ENCODE measurements at places on chromosomes 3 and 15.

GRCh38 chr3:46383211-46383950 lies 12.6 kb downstream of the CCR5 start:
- no peak for DNase-seq

DNA sequence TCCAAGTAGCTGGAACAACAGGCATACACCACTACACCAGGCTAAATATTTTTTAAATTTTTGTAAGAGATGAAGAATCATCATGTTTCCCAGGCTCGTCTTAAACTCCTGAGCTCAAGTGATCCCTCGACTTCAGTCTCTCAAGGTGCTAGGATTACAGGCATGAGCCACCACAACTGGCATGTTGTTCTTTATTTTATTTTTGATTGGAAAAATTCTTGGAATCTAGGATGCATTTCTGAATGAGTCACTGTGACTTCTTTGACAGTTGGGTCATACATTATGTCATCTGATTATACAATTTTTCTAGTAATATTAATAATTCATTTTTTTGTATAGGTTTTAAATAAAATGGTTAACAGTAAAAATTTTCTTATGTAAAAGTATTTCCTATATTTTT lies 870.2 kb downstream of the SI start:
- no peak for DNase-seq

DNA sequence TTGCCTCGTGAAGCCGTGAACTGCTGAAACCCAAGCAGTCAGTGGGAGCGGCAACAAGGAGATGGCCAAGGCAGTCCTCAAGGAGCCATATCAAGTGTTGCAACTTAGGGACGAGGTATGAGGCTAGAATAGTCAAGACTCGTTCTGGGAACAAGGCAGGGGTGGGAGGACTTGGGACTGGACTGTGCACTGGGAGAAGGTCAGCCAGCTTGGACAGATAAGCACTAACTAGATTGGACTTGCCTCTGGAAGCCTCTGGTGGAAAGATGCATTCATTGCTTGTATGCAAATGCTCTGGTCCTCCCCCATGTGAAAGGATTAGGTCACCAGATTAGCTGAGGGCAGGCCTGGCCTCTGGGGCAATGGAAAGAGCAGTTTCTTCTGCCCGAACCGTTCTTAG lies 123.3 kb upstream of the CTNNB1 start:
- no peak for DNase-seq

GRCh38 chr15:53110999-53111398 lies 320.9 kb upstream of the ONECUT1 start:
- DNase-seq, result no peak

DNA sequence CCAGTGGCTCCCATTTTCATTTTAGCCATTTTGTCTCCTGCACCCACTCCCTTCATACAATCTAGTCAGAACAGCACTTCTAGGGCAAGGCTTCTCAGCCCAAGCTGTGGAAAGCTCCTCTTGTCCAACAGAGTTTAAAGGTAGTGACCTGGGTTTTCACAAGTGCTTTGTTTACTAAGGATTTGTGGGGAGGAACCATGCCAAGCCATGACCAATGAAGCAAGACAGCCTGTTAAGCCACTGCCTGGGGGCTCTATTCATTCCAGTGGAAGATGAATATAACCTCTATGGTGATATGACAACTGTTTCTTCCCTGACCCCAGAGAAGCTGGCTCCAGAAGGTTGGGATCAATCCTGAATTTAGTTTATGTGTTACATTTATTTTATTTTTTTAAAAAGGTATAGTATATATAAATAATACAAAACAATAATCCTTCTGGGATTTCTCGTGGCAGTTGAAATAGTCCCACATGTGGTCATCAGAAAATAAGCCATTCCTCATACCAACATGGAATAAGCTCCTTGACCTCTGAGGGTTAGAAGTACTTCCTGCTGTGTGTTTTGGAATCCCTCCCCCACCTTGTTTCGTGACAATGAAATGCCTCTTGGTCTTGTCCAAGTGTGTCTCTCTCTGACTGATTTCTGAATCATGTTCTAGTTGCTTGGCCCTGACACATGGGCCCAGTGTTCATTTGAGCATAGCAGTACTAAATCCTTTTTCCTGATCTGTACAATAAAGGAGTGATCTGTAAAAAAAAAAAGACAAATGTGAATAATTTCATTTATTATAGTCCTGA lies 13.3 kb upstream of the THUMPD3 start:
- DNase-seq, result no peak

DNA sequence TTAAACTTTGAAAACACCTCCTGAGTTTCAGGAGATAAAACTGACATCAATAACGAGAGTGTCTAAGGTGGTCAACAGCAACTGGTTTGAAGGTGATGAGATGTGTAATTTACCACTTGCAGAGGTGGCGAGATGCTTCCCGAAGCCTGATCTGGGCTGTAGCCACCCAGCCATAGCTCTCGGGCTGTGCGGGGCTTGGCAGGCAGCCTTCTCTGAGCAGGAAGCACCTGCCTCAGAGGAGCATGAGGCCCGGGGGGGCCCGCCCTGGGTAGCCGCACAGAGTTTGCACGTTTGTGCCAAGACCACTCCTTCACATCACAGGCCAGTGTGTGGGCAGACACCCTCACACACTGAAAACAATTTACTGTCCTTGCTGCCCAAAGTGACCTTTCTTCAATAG lies 220.3 kb downstream of the CACNA2D3 start:
- DNase-seq, result no peak

- DNase-seq, result no peak
These were observed 219.7 kb upstream of the LRIG1 start for GRCh38 chr3:66720508-66720907.

DNA sequence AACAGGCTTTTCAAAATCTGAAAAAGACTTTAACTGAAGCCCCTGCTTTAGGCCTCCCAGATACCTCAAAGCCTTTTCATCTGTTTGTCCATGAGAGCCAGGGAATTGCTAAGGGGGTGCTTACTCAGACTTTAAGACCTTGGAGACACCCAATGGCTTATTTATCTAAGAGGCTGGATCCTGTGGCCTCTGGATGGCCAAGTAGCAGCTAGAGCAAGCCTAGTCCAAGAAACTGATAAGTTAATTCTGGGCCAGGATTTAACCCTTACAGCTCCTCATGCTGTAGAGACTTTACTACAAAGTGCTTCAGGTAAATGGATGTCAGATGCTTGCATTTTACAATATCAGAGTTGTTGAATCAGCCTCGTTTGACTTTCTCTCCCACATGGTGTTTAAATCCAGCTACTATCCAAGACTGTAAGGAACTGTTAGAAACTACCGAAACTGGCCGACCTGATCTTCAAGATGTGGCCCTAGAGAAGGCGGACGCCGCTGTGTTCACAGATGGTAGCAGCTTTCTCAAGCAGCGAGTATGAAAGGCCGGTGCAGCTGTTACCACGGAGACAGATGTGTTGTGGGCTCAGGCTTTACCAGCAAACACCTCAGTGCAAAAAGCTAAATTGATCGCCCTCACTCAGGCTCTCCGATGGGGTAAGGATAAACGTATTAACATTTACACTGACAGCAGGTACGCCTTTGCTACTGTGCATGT lies 3.3 kb downstream of the DET1 start:
- no peak for DNase-seq

- DNase-seq, result no peak
These were observed 135.2 kb downstream of the TP63 start for GRCh38 chr3:189766416-189766815.

GRCh38 chr15:73908030-73908821 lies 18.0 kb upstream of the LOXL1 start:
- peak; percentile 28 for DNase-seq

GRCh38 chr3:122021811-122022401 lies at the start of gene ILDR1:
TSS of gene ILDR1 (minus strand) at chr3:122022247. CDS start at chr3:122022077, 170 bp downstream.
- peak; percentile 40 for DNase-seq

- no peak for DNase-seq
These were observed 691.6 kb downstream of the ZNF385D start for GRCh38 chr3:21059404-21059803.

- no peak for DNase-seq
These were observed 26.5 kb downstream of the IQGAP1 start for GRCh38 chr15:90414408-90415028.

DNA sequence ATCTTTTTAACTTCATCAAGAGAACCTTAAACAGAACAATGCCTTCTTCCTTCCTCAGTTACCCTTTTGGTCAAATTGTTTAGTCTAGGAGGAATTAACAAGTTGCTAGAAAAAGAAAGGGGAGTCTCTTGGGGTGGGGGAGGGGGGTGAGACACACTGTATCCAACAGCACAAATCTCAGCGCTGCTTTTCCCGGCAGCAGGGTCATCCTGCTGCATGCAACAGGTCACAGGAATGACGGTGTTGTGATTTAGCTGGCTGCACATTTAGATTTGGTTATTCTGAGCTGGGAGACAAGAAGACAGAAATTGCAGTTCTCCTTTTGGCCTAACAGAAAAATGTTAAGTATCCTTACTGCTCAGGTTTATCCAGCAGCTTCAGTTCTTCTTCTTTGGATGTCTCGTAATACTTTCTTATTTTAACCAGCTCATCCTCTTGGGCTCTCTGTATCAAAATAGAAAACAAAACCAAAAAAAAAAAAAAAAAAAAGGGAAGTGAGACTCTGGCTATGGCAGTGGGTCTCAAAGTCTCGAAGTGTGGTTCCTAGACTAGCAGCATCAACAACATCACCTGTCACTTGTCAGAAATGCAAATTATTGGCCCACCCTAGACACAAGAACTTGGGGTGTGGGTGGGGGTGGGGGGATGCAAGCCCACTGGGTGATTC lies 190.5 kb downstream of the GREM1 start:
- no peak for DNase-seq

GRCh38 chr3:13714251-13714916 lies 165.5 kb downstream of the FBLN2 start:
- DNase-seq, result no peak

DNA sequence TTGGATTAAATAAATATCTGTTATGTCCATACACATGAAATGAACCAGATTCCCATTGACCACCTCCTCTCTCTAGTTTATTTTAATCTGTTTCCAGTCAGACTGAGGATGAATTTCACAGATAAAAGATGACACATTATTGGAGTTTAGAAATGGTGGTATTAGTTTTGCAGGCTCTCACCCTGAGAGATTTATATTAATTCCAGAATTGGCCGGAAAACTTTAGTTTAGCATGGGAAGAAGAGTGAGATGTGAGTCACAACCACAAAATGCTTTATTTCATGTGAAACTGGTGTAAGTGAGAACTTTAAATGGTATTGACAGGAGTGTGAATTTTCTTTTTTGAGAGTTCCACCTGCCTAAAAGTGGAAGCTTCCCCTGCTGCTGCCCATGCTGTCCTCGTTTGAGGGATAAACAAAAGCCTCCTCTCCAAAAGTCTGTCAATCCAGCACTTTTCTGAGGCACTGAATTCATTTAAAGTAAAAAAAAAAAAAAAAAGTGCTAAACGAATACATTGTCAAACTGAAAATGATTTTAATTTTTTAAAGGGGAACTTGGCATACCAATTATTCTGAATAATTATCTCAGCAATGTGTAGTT lies 65.1 kb upstream of the EPHA3 start:
- DNase-seq, result no peak

GRCh38 chr15:71529361-71529760 lies 281.0 kb upstream of the NR2E3 start:
- DNase-seq, result no peak

- DNase-seq, result no peak
These were observed 64.6 kb downstream of the STAC start for GRCh38 chr3:36444909-36445308.

- DNase-seq, result no peak
These were observed 100.6 kb upstream of the PSMD6 start for GRCh38 chr3:64123931-64124330.

GRCh38 chr3:4859788-4860187 lies 119.4 kb upstream of the BHLHE40 start:
- DNase-seq, result no peak

DNA sequence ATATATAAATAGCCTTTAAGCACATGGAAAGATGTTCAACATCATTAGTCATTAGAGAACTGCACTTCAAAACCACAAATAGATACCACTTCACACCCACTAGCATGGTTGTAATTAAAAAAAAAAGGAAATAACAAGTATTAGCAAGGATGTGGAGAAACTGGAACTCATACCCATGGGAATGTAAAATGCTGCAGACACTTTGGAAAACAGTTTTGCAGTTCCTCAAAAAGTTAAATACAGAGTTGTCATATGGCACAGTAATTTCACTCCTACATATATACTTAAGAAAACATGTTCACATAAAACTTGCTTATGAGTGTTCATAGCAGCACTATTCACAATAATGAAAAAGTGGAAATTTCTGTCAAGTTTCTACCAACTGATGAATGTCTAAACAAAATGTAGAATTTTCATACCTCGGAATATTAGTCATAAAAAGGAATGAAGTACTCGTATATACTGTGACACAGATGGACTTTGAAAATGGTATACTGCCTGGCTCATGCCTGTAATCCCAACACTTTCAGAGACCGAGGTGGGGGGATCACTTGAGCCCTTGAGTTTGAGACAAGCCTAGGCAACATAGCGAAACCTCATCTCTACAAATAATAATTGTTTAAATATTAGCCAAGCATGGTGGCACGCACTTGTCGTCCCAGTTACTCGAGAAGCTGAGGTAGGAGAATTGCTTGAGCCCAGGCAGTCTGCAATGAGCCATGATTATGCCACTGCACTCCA lies 28.1 kb downstream of the BCL2A1 start:
- DNase-seq, result no peak

DNA sequence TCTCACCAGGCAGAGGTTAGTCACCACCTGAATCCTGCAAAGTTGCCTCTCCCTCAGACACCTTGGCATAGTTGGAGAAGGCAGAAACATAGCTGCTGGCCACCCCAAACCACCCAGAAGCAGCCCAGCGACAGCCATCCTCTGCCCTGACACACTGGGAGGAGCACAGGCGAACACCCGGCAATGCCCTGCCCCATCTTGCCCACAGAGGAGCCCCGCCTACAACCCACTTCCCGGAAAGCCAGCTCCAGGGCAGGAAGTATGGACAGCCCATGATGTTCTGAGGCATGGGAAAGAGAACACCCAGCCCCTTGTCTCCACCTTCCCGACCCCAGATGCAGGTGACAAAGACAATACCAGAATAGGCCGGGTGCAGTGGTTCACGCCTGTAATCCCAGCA lies 12.6 kb upstream of the SHISA5 start:
- no peak for DNase-seq

- no peak for DNase-seq
These were observed 99.6 kb downstream of the SHQ1 start for GRCh38 chr3:72748659-72749058.

DNA sequence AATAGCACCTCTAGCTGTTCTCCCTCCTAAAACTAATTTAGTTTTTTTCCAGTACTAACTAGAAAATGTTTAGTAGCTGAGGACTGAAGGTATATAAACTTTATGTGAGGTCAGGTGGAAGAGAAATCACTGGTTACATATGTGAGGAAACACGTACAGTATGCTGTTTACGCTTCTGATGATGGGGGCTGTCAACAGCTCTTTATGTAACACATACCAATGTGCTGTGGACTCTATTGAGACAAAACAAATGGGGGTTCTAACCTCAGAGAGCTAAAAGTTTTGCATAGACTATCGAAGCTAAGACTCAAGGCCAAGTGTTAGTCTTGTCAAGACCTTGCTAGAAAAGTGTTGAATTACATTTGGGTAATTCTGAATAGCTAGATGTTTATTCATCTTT lies 107.5 kb downstream of the SYNPR start:
- DNase-seq, result no peak

DNA sequence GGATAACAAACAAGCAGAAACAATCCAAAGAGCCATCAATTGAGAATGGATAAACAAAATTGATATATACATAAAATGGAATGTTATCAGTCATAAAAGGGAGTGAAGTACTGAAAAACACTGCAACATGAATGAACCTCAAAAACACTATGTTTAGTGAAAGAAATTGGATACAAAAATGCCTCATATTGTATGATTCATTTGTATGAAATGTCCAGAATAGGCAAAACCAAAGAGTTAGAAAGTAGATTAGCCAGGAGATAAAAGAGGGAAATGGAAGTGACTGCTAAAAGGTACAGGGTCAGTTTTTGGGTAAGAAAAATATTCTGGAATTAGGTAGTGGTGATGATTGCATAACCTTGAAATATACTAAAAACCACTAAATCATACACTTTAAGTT lies 9.8 kb upstream of the SLC25A36 start:
- DNase-seq, result no peak

All from NCI-H1930 (cell line).